ENCODE measurements at places on chromosomes 6 and 20.

GRCh38 chr6:37602346-37602745 is 95.3 kb downstream of the MDGA1 start:
- DNase-seq = no peak

- DNase-seq = peak; percentile 81
Measured at GRCh38 chr6:152301765-152302568, 335.2 kb downstream of the SYNE1 start.

- DNase-seq = no peak
Measured at GRCh38 chr6:39363280-39363679, 40.8 kb upstream of the KCNK16 start.

DNA sequence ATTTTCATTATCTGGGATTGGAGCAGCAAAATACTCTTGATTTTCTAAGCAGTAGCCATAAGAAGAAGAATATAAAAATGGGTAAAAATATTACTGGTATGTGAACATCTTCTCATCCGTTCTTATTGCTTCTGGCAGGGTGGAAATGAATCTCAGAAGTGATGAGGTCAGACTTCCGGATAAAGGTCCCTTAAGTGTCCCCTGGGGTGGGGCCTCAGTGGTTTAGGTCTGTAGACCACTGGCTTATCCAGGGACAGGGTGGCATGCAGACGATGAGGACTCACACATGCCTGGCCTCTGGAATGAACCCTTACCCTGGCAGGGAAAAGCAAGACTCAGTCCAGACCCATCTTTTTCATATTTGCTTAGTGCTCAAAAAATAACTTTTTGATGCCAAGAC is 143.3 kb downstream of the UST start:
- no peak for DNase-seq

GRCh38 chr6:34922177-34922663 is 33.2 kb downstream of the ANKS1A start:
- no peak for DNase-seq

- DNase-seq = no peak
Measured at GRCh38 chr6:34616227-34616585, 60.1 kb upstream of the SPDEF start.

DNA sequence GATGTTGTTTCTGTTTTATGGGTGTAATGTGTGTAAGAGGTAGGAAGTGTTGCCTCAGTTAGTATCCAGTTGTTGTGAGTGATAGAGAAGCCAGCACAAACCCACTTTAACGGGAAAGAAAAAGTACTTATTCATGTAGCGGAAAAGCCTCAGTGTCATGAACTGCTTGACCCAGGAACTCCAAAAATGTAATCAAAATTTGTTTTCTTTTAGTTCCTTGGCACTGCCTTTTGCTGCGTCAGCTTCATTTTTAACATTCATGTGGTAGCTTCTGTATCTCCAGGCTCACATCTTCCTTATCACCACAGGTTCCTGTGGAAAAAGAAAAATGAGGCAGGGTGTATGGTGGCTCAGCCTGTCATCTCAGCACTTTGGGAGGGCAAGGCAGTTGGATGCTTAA is 46.4 kb upstream of the CCDC28A start:
- DNase-seq = no peak

DNA sequence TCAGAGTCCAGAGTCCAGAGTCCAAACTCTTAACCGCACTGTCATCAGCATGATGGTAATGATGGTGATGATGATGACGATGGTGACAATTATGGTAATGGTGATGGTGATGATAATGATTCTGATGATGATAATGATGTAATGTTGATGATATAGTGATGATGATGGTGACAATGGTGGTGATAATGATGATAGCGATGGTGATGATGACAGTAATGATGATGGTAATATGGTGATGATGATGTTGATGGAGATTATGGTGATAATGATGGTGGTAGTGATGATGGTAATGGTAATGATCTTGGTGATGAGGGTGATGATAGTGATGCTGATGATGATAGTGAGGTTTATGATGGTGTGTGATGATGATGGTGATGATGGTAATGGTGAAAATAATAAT is 367.8 kb upstream of the CDH4 start:
- DNase-seq = no peak

DNA sequence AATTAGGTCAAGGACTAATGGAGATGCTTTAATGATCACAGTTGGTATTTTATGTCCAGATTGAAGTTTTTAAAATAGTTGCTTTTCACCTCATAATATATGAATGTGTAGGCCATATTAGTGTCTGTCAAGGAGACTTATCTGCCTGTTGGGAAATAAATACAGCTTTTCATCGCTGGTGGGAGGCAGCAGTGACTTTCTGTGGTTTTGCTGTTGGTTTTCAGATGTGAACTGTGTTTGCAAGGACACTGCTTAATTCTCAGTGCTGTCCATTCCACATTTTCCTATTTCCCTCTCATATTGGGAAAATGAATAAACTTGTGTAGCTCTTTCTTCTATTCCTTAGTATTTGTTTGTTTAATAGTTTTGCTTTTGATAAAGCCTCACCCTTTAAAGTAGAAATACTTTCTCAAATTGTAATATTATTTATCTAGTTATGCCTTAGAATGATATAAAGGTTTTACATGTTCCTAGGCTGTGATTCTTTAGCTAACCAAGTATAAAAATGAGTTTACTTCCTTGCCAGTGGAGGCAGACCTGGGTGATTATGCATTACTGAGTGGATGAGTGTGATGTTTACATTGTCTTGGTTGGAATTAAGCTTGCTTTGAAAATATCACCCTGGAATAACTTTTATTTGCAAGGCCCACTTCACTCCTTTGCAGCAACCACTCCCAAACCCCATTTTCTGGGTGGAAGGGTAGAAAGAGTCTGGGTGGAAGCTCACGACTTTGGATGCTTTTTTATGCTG is 3.3 kb downstream of the PLCB4 start:
- no peak for DNase-seq

GRCh38 chr6:125489579-125490285 is 188.0 kb upstream of the HDDC2 start:
- DNase-seq = no peak

- no peak for DNase-seq
Measured at GRCh38 chr6:98605705-98606104, 228.7 kb upstream of the POU3F2 start.

DNA sequence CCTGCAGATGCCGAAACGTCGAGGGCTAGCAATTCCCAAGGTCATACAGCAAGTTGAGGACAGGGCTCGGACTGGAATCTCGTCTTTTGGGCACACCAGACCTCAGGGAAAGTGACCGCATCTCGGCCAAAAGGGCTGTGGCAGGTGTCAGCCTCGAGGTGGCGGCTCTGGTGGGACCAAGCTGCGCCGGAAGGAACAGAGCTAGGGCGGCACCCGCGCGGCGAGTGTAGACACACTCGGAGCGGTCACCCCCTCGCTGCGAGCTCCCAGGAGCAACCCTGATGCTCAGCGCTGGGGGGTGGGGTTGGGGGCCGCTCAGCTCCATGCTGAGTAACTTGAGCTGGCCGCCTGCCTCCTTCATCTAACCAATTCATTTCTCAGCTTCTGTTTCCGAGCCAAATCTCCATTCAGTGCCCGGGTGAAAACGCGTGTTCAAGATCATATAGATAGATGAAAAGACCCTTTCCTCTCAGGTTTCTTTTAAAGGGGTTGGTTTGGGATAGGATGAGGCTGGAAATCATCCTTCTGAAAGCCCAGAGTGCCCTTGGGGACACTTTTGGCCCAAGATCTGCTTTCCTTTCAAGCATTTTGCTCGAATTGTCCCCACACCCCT is 2.2 kb upstream of the TUBB2B start:
- no peak for DNase-seq

DNA sequence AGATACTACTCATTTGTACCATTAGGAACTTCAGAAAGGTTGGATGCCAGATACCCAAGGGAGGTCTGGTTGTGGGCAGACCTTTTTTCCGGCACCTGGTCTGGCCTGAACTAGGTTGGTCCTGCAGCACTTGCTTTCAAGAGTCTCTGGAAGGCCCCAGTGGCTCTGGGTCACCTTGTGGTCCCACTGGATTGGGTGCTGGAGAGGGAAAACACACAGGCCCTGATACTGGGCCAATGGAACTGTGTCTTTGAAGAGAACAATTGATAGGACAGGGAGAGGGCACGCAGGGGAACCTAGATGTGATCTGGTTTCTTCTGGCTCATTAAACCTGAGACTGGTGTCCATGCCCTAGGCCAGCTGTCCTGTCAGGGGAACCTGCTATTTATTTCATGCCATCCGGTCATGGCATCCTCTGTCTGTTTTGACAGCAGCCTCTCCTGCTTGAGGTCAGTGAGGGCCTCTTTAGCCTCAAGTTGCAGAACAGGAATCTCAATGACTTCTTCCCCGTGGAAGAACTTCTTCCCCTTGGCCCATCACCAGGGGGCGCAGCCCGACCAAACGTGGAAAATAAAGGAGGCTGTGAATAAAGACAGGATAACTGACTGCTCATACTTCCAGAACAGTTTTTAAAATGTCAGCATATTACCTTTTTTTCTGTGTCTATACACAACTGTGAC is 25.0 kb downstream of the TAF8 start:
- DNase-seq = peak; percentile 27

- peak; percentile 17 for DNase-seq
Measured at GRCh38 chr20:41738604-41739206, 120.5 kb upstream of the CHD6 start.

DNA sequence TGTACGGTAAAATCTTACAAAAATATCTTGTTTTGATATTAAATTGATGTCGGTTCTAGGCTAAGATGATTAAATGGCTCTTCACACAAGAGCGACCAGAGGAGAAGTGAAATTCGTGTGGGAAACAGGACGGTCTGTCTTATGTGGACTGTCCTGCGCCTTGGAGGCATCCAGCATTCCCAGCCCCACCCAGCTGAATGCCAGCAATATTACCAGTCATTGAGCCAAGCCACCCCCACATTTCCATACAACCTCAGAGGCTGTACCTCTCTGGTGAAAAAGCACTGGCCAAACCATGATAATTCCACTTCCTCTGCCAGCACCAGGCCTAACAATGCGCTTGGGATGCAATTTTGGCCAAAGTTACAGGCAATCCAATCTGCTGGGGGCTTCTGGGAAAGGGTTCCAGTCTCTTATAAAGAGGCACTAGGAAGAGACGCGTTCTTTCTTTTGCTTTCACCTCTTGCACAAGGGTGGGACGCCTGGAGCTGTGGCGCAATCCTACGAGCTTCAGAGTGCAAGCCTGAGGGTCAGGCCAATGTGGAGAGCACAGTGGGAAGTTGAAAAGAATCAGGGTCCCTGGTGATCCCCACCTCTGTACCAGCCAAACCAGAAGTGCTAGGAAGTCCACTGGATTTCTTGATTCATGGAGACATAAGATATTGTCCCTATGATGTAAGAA is 213.1 kb downstream of the PREX1 start:
- no peak for DNase-seq

- DNase-seq = peak; percentile 43
Measured at GRCh38 chr6:35300848-35301247, 3.2 kb downstream of the DEF6 start.

- no peak for DNase-seq
Measured at GRCh38 chr6:108454356-108454755, 106.4 kb upstream of the FOXO3 start.

- no peak for DNase-seq
Measured at GRCh38 chr20:31841928-31842327, 3.5 kb downstream of the FOXS1 start.

DNA sequence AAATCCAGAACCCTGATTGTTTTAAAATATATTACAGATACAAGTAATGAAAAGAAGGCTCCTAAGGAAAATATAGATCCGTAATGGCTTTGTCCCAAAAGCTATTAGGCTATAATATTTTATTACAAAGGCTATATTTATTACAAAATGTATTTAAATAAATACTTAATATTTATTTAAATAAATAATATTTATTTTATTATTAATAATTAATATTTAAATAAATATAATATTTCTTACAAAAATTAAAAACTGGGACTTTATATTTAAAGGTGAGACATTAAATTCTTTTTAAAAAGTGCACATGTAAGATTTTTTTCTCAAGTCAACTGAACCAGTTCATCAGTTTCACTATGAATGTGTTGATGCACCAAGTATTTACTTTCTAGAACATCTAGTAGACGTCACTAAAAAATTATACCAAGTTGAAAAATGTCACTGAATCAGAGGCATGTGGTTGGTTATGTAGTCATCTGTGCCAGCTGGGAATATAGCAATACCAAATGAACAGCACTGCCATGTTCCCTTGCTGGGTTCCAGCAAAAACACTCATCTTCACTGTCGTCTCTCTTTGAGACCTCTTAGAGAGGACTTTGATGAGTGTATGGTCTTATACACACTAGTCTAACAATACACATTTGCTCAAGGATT is 278.9 kb downstream of the ESR1 start:
- DNase-seq = no peak

- no peak for DNase-seq
Measured at GRCh38 chr20:63753381-63753780, 13.8 kb downstream of the SLC2A4RG start.

GRCh38 chr20:51766994-51767866 is 960 bp downstream of the ATP9A start:
- DNase-seq = no peak

DNA sequence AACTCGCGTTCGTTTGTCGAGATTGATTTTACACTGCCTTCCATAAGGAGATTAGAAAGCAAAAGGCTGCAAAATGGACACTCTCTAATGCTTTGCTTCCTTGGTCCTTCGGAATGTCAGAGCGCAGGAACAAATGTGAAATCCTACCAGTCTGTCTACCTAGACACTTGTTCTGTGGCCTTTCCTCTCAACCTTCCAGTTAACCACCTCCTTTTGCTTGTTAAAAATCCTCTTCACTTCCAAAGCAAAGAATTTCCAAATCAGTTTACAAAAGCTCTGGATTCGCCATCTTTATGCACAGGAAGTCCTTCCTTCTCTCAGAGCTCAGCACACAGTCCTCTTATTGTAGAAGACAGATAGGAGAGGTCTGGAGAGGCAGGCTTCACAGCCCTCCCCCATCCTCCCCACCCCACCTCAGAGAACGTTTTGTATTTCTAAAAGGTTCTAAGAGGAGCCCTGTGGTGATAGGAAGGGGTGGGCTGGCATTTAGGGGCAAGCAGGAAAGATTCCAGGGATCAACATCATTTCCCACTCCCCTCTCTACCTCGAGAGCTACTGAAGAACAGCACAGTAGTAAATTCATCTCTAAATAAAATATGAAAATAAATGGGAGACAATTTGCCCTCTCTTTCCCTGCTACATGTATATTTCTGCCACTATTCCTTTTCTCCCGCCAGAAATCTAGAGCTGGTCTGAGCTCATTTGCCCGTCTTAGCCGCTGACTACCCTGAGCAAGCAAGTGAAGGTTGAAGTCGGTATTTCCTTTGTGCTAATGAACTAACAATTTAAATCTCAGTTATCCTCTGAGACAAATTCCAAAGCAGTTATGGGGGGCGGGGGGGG is 18.9 kb downstream of the TFAP2A start:
- DNase-seq = no peak

DNA sequence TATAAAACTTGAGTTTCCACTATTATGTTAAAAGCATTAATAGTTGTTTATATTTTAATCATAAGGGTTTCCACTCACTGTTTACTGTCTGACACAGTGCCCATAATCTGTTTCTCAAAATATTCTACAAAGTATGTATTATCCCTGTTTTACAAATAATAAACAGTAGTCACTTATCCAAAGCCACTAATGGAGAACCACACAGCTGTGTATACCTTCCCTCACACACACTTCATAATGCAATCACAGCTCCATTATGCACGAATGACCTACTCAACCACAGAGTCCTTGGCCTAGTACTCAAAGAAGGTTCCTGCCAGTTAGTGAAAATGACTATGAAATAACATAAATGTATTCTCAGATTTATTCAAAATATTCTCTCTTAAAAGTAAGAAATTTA is 103.1 kb downstream of the EPB41L2 start:
- no peak for DNase-seq

- DNase-seq = no peak
Measured at GRCh38 chr6:55794136-55794812, 81.1 kb downstream of the BMP5 start.

- DNase-seq = no peak
Measured at GRCh38 chr6:81556551-81556950, 195.9 kb downstream of the TENT5A start.

GRCh38 chr6:37354526-37355384 is 972 bp downstream of the RNF8 start:
- no peak for DNase-seq
